Calu3 (cell line): ENCODE measurements at places on chromosomes 7 and 10. TPM values are rescaled to one million over a fixed set of nuclear protein-coding genes. Genes with fewer than 3 reads are reported as not detected.
A peak's percentile ranks its signal among the peaks of the same experiment; 100 is the strongest.

DNA sequence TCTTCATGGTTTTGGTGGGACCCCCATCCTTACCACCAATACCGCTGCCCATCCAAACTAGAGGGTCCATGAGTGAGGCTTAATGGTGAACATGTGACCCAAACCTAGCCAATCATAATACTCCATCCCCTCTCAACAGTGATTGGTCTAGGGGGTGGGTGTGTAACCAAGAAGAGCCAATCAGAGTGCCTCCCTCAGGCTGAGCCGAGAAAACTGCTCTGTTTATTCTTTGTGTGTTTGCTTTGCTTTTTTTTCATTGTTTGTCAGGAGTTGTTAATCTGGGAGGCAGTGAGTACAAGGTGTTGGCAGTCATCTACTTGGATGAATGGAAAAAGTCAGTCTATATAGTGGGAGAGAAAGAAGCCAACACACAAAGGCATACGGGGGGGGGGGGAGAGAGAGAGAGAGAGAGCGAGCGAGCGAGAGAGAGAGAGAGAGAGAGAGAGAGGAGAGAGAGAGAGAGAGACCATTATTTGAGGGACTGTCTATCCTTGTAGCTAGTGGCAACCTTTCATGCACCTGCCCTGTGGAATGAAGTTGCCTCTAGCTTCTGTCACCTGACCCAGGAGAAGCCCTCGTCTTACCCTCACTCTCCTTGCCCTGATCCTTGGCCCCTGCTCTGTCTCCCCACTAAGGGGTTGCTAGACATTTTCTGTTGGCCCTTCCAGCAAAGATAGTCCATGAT lies 441.7 kb downstream of the TYW1 start:
- H3K36me3 ChIP-seq = no peaks in the 10 kb centered on the region
- H3K4me1 ChIP-seq = no peaks in the 10 kb centered on the region
- H3K27me3 ChIP-seq = no peaks in the 10 kb centered on the region
- DNase-seq = no peak
- no peak overlapping the region for H3K27ac ChIP-seq

The VWA2 gene
- total RNA-seq = 4.2 and 5.8 TPM in 2 replicates

The COBL gene
- total RNA-seq = 48.1 and 49.9 TPM in 2 replicates

The CHRM2 gene
- total RNA-seq = not detected in 2 replicates

- no peaks in the 10 kb centered on the region for H3K27me3 ChIP-seq
- no peak overlapping the region for H3K27ac ChIP-seq
- H3K4me1 ChIP-seq = no peaks in the 10 kb centered on the region
- DNase-seq = no peak
- H3K36me3 ChIP-seq = no peaks in the 10 kb centered on the region
Observed at GRCh38 chr10:111650088-111650487, 533.5 kb downstream of the GPAM start.

DNA sequence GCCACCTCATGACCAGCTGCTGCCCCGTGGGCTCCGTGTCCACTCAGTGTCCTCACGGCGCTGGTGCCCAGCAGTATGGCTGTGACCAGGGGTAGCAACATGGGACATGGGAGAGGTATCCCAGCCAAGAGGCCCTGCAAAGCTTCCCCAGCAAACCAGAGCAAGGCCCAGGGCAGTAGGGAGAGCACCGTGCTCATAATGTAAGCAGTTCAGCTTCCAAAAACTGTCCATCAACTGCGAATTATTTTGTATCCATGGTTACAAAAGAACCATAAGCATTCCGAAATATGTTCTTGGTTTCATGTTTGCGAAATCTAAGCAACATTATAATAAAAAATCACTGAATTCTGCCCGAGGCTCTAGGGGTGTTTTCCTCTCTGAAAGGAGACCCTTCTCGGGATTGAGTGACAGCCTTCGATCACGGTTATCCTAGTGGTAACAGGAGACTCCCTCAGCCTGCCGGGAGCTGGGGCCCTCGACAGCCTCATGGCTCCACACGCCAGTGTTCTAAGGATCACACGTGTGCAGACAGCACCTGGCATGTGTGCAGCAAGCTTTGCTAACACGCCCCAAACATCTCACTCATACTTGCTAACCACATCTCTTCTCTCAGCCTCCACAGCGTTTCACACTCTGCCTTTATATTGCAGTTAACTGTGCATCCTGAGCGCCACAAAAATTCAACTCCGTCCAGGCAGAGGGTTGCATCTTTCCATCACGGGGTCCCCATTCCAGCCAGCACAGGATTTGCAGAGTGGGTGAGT lies 117.6 kb downstream of the DIP2C start:
- H3K27ac ChIP-seq = no peak overlapping the region
- H3K36me3 ChIP-seq = no peaks in the 10 kb centered on the region
- H3K4me1 ChIP-seq = peaks cover 11% of the 10 kb centered on the region
- no peak overlapping the region for H3K4me3 ChIP-seq
- no peaks in the 10 kb centered on the region for H3K27me3 ChIP-seq

DNA sequence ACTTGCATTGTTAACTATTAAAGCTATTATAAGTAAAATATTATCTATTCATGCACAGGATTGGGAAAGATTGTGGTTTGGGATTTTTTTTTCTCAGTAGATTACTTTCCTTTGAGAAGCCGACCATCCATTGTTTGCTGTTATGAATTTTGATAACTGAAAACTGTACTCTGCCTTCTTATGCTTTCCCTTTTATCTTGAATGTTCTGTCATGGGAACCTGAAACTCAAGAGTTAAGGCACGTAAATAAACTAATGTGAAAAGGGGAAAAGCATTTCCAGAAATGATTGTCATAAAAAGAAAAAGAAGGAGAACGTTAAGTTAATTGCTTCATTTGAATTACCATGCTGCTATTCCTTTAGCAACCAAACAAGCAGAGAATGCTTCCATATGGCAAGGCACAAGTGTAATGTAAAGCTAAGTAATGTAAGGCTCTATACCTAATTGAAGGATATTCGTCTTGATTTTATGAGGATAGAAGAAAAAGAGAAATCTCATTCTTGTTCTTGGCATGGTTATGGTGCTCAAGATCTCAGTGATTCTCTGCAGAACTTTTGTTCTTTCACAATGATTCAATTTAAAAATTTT lies 370.8 kb downstream of the AUTS2 start:
- H3K27me3 ChIP-seq = no peaks in the 10 kb centered on the region
- H3K4me3 ChIP-seq = no peak overlapping the region
- no peak overlapping the region for H3K27ac ChIP-seq
- DNase-seq = no peak
- H3K36me3 ChIP-seq = no peaks in the 10 kb centered on the region

DNA sequence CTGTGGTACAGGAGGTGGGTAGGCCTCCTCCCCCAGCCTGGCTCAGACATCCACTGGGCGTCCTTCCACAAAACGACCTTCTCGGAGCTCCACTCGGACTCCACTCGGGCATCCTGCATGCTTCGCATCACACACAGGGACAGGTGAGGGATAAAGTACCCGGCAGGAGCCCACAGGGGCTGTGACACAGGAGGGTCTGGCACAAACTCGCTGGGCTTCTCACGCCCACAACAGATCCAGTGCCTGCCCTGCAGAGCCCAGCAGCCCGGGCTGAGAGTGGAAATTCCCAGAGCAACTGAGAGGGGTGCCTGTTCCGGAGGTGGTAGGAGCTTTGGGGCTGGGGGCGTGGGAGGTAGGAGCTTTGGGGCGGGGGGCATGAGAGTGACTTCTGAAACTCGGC lies 108.4 kb downstream of the MKI67 start:
- H3K27me3 ChIP-seq = no peaks in the 10 kb centered on the region
- H3K27ac ChIP-seq = no peak overlapping the region
- DNase-seq = no peak

- peak overlapping the region; percentile 96 for H3K27ac ChIP-seq
- H3K4me1 ChIP-seq = peaks cover 83% of the 10 kb centered on the region
- peak overlapping the region; percentile 65 for H3K4me3 ChIP-seq
- peak; percentile 77 for DNase-seq
- peaks cover 17% of the 10 kb centered on the region for H3K36me3 ChIP-seq
- no peaks in the 10 kb centered on the region for H3K27me3 ChIP-seq
Observed at GRCh38 chr7:158816995-158817394, 12.3 kb downstream of the ESYT2 start.

The SLC16A12 gene
- total RNA-seq = 1.0 and 1.2 TPM in 2 replicates

The SSC4D gene
- 0.51 TPM in 1 of 2 replicates, not detected in the other for total RNA-seq

GRCh38 chr7:133547981-133548380 lies 295.1 kb downstream of the EXOC4 start:
- H3K27ac ChIP-seq = no peak overlapping the region
- H3K27me3 ChIP-seq = no peaks in the 10 kb centered on the region
- peaks cover 40% of the 10 kb centered on the region for H3K4me1 ChIP-seq
- no peak for DNase-seq
- H3K4me3 ChIP-seq = no peak overlapping the region
- no peaks in the 10 kb centered on the region for H3K36me3 ChIP-seq

- H3K4me3 ChIP-seq = no peak overlapping the region
- no peaks in the 10 kb centered on the region for H3K36me3 ChIP-seq
- no peak overlapping the region for H3K27ac ChIP-seq
- H3K27me3 ChIP-seq = peaks cover 69% of the 10 kb centered on the region
- no peaks in the 10 kb centered on the region for H3K4me1 ChIP-seq
Observed at GRCh38 chr7:136018104-136018503, 40.9 kb upstream of the MTPN start.

DNA sequence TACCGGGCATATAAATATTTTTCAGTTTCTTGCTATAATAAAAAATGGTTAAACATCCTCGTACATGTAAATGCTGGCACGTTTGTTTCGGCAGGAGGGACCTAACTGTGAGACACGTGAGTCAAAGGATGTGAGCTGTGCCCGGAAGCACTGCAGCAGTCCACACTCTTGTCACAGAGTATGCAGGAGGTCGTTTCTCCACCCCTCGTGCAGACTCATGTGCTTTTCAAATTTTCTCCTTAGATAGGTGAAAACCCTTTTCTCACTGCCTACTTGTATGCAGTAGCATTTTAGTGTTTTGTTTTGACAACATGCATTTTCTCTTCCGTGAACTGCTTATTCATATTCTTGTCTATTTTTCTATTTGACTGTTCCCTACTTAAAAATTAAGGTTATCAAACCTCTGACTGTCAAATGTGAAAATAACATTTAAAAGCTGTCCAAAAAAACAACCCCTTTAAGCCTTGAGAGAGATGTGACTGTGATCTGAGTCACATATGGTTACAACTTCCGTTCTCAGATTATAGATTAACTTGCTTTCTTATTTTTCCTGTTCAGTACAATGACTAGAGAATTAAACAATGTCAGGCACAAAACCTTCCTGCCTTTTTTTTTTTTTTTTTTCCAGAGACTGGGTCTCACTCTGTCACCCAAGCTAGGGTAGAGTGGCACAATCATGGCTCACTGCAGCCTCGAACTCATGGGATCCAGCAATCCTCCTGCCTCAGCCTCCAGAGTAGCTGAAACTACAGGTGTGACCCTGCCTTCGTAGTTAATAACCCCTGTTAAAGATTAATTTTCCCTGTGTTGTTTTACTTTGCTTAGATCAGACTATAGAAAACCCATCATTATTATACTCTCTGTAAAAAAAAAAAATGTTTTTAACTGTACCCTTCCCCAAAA lies 45.1 kb downstream of the DPY19L1 start:
- H3K36me3 ChIP-seq = peaks cover 16% of the 10 kb centered on the region
- peak; percentile 64 for DNase-seq
- peaks cover 51% of the 10 kb centered on the region for H3K4me1 ChIP-seq
- H3K27me3 ChIP-seq = no peaks in the 10 kb centered on the region
- H3K4me3 ChIP-seq = peak overlapping the region; percentile 59

GRCh38 chr7:23912065-23912464 lies 202.0 kb downstream of the STK31 start:
- H3K4me1 ChIP-seq = no peaks in the 10 kb centered on the region
- no peaks in the 10 kb centered on the region for H3K36me3 ChIP-seq
- no peak overlapping the region for H3K27ac ChIP-seq
- H3K27me3 ChIP-seq = peaks cover 71% of the 10 kb centered on the region

DNA sequence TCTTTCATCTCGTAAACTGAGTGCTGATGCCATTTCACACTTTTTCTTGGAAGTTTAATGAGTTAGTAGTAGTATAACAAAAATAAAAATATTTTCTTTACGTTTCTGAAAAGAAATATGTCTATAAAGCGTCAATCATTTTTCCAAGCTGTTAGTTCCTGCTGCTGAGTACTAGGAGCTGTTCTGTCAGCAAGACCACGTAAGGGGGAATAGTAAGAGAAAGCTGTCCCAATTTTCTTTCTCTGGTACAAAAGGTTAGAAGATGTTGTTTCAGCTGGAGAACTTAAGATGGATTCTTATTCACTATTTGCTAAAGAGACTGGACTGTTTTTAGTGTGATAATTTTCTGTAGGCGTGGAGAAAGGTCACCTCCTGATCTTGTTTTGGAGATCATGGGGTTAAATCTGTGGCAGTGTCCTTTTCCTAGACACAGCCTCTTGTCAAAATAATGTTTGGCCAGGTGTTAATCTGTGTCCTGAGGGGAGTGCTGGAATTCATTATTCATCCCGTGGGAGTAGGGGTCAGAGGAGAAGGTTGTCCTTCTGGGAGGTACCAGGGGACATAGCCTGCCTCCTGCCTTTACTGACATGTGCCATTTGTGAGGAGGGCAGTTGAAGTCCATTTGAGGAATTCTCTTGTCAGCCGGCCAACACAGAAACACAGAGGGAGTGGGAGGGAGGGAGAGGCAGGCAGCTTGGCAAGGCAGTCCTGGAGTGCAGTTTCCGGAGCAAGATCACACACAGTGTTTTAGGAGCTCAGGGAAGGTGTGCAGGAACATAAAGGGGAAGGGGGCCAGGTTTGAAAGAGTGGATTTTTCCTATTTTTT lies 368.7 kb downstream of the AUTS2 start:
- H3K36me3 ChIP-seq = no peaks in the 10 kb centered on the region
- no peak overlapping the region for H3K27ac ChIP-seq
- H3K4me1 ChIP-seq = no peaks in the 10 kb centered on the region
- H3K27me3 ChIP-seq = no peaks in the 10 kb centered on the region
- H3K4me3 ChIP-seq = no peak overlapping the region

DNA sequence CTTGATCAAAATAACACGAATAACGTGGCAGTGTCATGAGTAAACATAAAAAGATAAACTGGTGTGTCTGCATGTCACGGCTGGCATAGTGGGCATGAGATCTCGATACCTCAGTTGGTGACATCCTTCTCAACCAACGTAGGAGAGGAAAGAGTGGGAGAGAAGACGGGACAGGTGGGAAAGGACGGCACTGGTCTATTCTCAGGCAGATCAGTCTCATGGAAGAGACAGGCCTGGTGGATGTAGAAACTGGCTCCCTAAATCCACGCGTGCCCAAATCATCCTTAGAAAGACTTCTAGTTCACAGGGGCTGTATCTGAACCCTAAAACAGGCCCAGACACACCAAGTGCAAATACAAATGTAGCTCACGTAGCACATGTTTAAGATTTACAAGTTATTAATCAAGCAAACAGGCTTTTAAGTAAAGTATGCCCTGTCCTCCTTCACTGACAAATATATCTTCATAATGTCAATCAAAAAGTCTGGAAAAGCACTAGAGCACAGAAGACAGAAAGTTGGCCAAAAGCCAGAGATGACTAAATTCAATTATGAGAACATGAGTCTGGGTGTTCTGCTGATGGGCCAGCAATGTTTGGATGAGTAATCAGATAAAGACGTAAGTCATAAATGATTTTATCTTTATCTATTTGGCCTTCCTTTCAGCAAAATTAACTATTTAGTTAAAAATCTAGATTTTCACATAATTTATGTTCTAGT lies 56.3 kb downstream of the SFMBT2 start:
- no peak for DNase-seq
- H3K4me1 ChIP-seq = no peaks in the 10 kb centered on the region
- H3K4me3 ChIP-seq = no peak overlapping the region
- H3K27me3 ChIP-seq = peaks cover 15% of the 10 kb centered on the region

The ADRA2A gene
- total RNA-seq = 5.4 and 6.7 TPM in 2 replicates

The DYDC2 gene
- not detected in 2 replicates for total RNA-seq

The STEAP2 gene
- 38.5 and 38.7 TPM in 2 replicates for total RNA-seq

The GDF10 gene
- not detected in 2 replicates for total RNA-seq

GRCh38 chr10:101663097-101663496 lies 31.9 kb downstream of the FBXW4 start:
- H3K27ac ChIP-seq = no peak overlapping the region
- H3K4me1 ChIP-seq = no peaks in the 10 kb centered on the region
- no peak overlapping the region for H3K4me3 ChIP-seq
